ENCODE measurements at places on chromosomes 16 and 17. TPM values are rescaled to one million over a fixed set of nuclear protein-coding genes. Genes with fewer than 3 reads are reported as not detected.

FLYWCH1 gene
- total RNA-seq, result 111 TPM

NPIPA8 gene
- not detected for total RNA-seq

GPR179 gene
- total RNA-seq, result 0.14 TPM

SLC5A2 gene
- total RNA-seq, result not detected

CDH3 gene
- total RNA-seq, result 791 TPM

PLXDC1 gene
- total RNA-seq, result not detected

ATP2A1 gene
- 0.43 TPM for total RNA-seq

METTL2A gene
- 29.3 TPM for total RNA-seq

PPP1R1B gene
- total RNA-seq, result not detected

CLEC10A gene
- total RNA-seq, result not detected

RSKR gene
- total RNA-seq, result 9.0 TPM

MT4 gene
- total RNA-seq, result not detected

TNFRSF13B gene
- total RNA-seq, result not detected

TRPV3 gene
- total RNA-seq, result 5.5 TPM

CD300LG gene
- not detected for total RNA-seq

DCUN1D3 gene
- 17.9 TPM for total RNA-seq

CHP2 gene
- total RNA-seq, result 0.34 TPM

RAB40B gene
- 2.7 TPM for total RNA-seq

PABPN1L gene
- not detected for total RNA-seq

VWA3A gene
- not detected for total RNA-seq

TMEM220 gene
- under 0.01 TPM for total RNA-seq

CACNG1 gene
- total RNA-seq, result not detected

STX1B gene
- total RNA-seq, result under 0.01 TPM

ORC6 gene
- 2.5 TPM for total RNA-seq

KRTAP9-8 gene
- total RNA-seq, result not detected

KRTAP4-9 gene
- total RNA-seq, result not detected

TMC7 gene
- total RNA-seq, result 4.1 TPM

SLC35G6 gene
- total RNA-seq, result not detected

CSH2 gene
- not detected for total RNA-seq

KRT222 gene
- total RNA-seq, result under 0.01 TPM

ZNF286A gene
- total RNA-seq, result 32.5 TPM

TMEM94 gene
- total RNA-seq, result 12.0 TPM

CCDC200 gene
- not detected for total RNA-seq

TMEM100 gene
- total RNA-seq, result not detected

BTBD17 gene
- total RNA-seq, result not detected

ATP1B2 gene
- total RNA-seq, result not detected

All from nasal cavity respiratory epithelium epithelial cell of viscerocranial mucosa (primary cell).